CD4-positive, alpha-beta T cell treated with Interleukin-4 for 4 hours (primary cell): ENCODE measurements at places on chromosomes 1 and 21.

DNA sequence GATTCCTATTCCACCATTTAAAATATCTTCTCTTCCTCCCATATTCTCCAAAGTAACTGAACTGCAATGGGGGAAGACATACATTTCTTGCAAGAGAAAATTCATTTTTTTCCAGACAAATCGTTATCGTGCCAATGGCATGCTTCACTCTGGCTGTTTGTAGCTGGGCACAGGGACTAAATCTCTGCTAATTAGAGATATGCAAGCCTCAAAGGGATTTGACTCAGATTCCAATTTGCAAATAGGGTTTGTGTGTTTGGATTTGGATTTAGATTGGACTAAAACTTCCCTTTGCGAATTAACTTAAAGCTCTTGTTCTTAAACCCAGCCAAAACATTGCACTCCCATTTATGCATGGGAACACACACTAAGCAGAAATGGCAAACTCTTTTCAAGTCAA, 276.2 kb upstream of the DUSP10 start:
- DNase-seq: no peak

DNA sequence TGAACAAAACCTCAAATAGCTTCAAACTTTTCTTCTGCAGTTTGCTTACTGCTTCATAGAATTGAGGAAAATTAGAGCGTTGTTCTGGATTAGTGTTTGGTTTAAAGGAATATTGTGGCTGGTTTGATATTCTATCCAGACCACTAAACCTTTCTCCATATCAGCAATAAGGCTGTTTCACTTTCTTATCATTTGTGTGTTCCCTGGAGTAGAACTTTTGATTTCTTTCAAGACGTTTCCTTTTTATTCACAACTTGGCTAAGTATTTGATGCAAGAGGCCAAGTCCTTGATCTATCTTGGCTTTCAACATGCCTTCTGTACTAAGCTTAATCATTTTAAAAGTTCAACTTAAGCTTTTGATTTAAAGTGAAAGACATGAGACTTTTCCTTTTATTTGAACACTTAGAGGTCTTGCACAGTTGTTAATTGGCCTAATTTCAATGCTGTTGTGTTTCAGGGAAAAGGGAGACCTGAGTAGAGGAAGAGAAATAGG, 359.1 kb downstream of the S1PR1 start:
- no peak for DNase-seq

DNA sequence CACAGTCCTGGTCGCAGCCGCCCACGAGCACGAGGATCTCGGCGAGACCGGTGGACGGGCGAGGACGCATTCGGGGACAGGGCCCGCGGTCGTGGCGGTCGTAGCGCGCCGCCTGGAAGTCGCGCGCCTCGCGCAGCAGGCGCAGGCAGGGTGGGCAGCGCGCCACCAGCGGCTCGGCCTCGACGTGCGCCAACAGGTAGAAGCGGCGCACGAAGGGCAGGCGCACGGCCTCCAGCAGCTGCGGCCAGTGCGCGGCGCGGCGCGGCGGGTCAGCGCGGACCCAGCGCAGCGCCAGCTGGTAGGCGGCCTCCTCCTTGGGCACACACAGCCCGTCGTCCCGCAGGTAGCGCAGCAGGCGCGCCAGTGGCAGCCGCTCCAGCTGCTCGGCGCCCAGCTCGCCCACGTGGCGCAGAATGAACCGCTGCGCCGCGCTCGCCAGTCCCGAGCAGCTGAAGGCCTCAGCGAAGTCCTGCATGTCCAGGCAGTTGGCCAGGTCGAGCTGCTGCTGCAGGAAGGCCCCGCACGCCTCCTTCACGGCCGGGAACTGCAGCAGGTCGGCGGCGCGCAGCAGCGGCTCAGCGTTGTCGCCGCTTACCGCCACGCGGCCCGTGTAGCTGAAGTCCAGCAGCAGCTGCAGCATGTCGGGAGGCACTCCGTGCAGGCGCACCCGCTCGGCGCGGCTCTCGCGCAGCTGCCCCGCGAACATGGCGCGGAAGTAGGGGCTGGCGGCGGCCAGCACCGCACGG, 573 bp downstream of the KLHL21 start:
- DNase-seq: no peak

GRCh38 chr1:36411674-36412648, 14.3 kb upstream of the LSM10 start:
- DNase-seq: peak; percentile 61

- no peak for DNase-seq
Observed at GRCh38 chr1:30417001-30417700, 306.2 kb downstream of the MATN1 start.

GRCh38 chr21:14547834-14548513, 1.9 kb upstream of the SAMSN1 start:
- DNase-seq: peak; percentile 63

DNA sequence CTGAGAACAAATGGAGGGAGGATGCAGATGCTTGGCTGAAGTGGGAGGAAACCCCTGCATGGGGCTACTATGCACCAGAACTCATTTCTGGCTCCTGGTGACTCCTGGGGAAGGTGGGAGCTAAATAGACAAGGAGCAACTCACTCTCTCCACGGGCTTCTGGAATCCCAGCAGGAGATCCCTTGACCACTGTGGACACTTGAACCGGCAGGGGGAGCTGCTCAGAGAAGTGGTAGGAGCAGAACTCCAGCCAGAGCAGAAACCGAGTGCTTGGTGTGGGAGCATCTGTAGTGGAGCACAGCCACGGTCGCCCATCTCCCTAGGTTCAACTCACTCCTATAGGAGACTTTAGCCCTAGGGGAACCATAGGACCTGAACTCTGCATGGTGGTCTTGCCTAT, 205.6 kb upstream of the GJB5 start:
- DNase-seq: no peak

DNA sequence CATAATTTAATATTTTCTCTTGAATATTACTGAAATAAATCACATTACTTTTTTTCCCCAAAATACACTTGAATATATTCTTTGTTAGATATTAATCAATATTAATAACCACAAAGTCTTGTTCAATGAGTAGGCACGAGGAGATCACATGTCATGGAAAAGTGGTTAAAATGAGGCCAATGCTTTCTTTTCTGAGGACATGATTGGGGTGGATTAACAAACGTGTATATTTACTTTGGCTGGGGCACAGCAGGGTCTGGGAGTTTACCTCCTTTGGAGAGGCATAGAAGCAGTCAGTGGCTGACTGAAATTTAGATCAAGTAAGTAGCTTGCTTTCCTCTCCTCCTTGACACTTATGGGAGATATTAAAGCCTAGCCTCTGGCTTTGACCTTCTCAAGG, 664.3 kb upstream of the B3GALT2 start:
- DNase-seq: no peak

DNA sequence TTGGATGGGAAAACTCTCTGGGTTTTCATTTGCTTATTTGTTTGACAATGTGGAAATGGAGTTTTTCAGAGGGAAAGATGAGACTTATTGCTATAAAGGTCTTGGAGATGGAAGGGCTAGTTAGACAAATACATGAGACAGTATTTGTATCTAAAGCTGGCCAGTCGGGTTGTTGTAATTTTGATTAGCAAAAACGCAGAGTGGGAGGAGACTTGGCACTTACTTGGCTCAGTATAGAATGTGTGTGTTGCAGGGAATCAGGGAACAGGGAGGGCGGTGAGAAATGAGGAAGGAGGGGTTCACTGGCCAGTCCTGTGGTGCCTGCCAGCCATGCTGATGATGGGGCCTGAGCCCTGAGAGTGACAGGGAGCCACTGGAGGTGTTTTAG, 6.0 kb upstream of the FOXE3 start:
- no peak for DNase-seq

DNA sequence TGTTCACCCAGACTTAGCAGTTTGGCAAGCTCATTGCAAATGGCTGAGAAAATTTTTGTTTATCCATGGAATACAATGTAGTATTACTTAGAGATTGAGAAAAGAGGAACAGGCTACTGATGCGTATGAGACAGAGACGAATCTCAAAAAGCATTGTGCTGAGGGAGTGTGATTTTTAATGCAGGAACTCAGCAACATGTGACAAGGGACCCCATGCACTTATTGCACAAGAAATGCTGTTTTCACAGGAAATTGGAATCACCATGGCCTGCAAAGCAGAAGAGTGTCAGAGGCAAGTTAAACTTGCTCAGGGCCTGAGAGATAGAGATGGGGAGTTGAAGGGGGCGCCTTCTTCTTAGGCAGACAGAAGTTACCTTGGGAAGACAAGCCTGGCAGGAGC, 32.6 kb upstream of the TLR5 start:
- no peak for DNase-seq

GRCh38 chr1:235156265-235156664, 4.8 kb downstream of the RBM34 start:
- no peak for DNase-seq
